HFFc6 (cell line): ENCODE measurements at places on chromosomes 2 and 18. TPM values are rescaled to one million over a fixed set of nuclear protein-coding genes. Genes with fewer than 3 reads are reported as not detected.

GRCh38 chr2:195322324-195322723 lies 334.7 kb upstream of the SLC39A10 start:
- H3K27ac ChIP-seq = no peak overlapping the region
- H3K4me1 ChIP-seq = peaks cover 36% of the 10 kb centered on the region
- H3K27me3 ChIP-seq = no peaks in the 10 kb centered on the region
- DNase-seq = no peak
- H3K36me3 ChIP-seq = no peaks in the 10 kb centered on the region

DNA sequence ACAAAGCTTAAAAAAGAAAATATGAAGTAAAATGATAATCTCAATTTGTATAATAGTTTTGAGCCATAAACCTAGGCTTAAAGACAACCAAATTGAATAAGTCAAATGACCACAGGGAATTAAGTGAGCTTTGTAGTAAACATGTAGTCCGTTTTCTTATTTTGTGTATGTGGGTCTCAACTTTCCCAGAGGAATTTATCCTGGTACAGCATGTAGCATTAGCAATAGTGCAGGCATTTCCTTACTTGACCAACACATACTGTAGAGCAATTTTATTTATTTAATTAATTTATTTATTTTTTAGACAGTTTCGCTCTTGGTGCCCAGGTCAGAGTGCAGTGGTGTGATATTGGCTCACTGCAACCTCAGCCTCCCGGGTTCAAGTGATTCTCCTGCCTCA lies 37.5 kb upstream of the MTCL1 start:
- H3K27me3 ChIP-seq = peaks cover 2% of the 10 kb centered on the region; the same call in 1 of the 2 replicates
- no peak overlapping the region for H3K27ac ChIP-seq
- H3K4me3 ChIP-seq = no peak overlapping the region
- DNase-seq = no peak
- H3K36me3 ChIP-seq = no peaks in the 10 kb centered on the region

GRCh38 chr2:121648206-121649148 lies 785 bp downstream of the CLASP1 start:
- peak overlapping the region; percentile 98 for H3K27ac ChIP-seq
- H3K36me3 ChIP-seq = peaks cover 12% of the 10 kb centered on the region; the same call in 1 of the 2 replicates
- peak overlapping the region; percentile 95 for H3K4me3 ChIP-seq
- H3K4me1 ChIP-seq = peaks cover 49% of the 10 kb centered on the region
- peak; percentile 48 for DNase-seq

GRCh38 chr18:35071819-35072247 lies 30.6 kb downstream of the MAPRE2 start:
- H3K4me1 ChIP-seq = peaks cover 36% of the 10 kb centered on the region
- H3K27me3 ChIP-seq = no peaks in the 10 kb centered on the region
- DNase-seq = no peak

DNA sequence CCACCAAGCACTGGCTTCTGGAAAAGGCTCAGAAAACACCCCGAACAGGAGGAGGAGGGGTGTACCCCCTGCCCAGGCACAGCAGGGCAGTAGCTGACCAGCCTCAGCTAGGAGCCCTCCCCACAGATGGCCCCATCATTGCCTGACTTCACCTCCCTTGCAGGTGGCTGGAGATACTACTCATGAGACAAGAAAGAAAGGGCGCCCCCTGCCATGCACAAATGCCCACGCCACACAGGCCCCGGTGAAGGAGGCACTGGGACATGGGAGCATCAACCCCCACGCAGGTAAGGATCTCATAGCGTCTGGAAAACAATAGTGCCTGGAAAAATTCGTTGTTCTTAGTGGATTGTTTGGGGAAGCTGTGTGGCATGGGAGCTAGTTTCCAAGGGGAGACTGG lies 240.6 kb downstream of the TFCP2L1 start:
- H3K27me3 ChIP-seq = peaks cover 43% of the 10 kb centered on the region
- no peak overlapping the region for H3K4me3 ChIP-seq
- H3K27ac ChIP-seq = no peak overlapping the region
- no peak for DNase-seq

DNA sequence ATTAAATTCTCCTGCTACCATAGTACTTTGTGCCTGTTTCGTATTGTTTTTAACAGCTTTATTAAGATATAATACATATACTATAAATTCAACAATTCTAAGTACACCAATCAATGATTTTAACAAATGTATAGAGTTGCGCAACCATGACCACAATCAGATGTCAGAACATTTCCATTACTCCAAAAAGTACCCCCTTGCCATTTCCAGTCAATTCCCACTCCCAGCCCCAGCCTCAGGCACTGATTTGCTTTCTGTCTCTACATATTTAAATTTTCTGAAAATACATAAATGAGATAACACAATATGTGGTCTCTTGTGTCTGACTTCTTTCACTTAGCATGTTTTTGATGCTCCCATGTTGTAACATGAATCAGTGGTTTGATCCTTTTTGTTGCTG lies 193.9 kb downstream of the FIGN start:
- H3K4me1 ChIP-seq = no peaks in the 10 kb centered on the region
- H3K27ac ChIP-seq = no peak overlapping the region
- no peak for DNase-seq
- no peak overlapping the region for H3K4me3 ChIP-seq
- no peaks in the 10 kb centered on the region for H3K36me3 ChIP-seq

DNA sequence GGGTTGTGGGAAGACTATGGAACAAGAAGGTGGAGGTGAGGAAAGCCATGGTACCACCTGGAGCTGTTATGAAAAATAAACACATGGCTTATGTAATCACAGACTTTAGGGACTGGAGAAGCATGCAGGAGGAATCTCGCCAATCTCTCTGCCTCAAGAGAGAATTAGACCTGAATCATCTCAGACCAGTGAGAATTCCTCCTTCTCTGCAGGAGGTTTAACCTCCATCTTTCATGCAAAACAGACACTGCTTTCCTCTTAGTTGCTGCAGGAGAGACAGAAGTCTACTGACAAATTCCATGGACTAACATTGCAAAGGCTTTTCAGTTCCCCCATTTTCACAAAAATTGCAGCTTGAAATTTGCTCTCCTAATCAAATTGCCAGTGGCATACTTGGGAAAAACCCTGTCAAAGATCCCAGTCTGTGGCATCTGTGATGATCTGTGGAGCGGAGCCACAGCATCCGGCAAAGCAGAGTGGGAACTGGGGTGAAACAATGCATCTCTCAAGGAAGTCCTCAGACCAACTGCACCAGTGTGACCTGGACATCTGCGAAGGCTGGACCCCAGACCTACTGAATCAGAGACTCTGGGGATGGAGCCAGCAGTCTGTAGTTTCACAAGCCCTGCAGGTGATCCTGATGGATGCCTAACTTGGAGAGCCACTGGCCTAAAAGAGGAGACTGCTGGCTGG lies 28.6 kb upstream of the NCKAP5 start:
- H3K27ac ChIP-seq = no peak overlapping the region
- DNase-seq = no peak
- 0 out of 2 replicates have a peak, but pooled peaks cover 4% of the 10 kb centered on the region for H3K36me3 ChIP-seq
- no peaks in the 10 kb centered on the region; the same call in 1 of the 2 replicates for H3K27me3 ChIP-seq

- H3K27me3 ChIP-seq = no peaks in the 10 kb centered on the region
- 0 out of 2 replicates have a peak overlapping the region, but pooled peaks have one; percentile 12 for H3K27ac ChIP-seq
- H3K4me3 ChIP-seq = peak overlapping the region; percentile 6; the same call in 1 of the 2 replicates
- peaks cover 49% of the 10 kb centered on the region for H3K4me1 ChIP-seq
- H3K36me3 ChIP-seq = 0 out of 2 replicates have a peak, but pooled peaks cover 6% of the 10 kb centered on the region
Measured at GRCh38 chr2:149595056-149595963, 7.7 kb upstream of the MMADHC start.

DNA sequence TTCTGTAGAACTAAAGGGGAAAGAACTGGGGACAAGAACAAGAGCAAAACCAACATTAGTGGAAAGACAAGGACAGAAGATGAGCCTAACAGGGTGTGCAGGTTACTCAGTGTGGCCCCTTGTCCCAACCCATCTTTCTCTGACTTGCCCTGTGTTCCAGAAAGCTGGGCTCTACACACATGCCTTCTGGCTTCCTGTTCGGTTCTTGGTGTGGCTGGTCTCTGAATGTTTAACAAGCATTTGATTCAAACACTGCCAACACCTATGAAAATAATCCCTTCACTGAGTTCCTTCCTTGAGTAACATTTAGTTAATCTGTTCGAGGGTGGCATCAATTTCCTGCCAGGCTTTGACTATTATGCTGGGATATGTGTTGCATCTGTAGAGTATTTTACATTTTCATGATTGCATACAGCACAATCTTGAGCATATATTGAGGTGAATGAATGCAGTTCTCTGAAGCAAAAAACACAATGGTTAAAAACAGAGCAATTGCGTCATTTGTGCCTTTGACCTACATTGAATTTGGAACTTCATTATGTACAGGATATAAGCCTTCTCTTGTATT lies 83.3 kb downstream of the MBD2 start:
- peak overlapping the region; percentile 77 for H3K27ac ChIP-seq
- peaks cover 40% of the 10 kb centered on the region for H3K36me3 ChIP-seq
- H3K4me3 ChIP-seq = peak overlapping the region; percentile 15
- DNase-seq = no peak

GRCh38 chr18:36378205-36378604 lies 80.7 kb downstream of the FHOD3 start:
- H3K36me3 ChIP-seq = peaks cover under 1% of the 10 kb centered on the region; the same call in 1 of the 2 replicates
- peak; percentile 36 for DNase-seq
- H3K4me3 ChIP-seq = no peak overlapping the region
- peaks cover 71% of the 10 kb centered on the region for H3K4me1 ChIP-seq

- H3K4me3 ChIP-seq = no peak overlapping the region
- H3K4me1 ChIP-seq = no peaks in the 10 kb centered on the region; the same call in 1 of the 2 replicates
- no peak overlapping the region for H3K27ac ChIP-seq
- DNase-seq = no peak
- peaks cover 3% of the 10 kb centered on the region for H3K27me3 ChIP-seq
Measured at GRCh38 chr2:233480490-233481202, 85.9 kb downstream of the USP40 start.

DNA sequence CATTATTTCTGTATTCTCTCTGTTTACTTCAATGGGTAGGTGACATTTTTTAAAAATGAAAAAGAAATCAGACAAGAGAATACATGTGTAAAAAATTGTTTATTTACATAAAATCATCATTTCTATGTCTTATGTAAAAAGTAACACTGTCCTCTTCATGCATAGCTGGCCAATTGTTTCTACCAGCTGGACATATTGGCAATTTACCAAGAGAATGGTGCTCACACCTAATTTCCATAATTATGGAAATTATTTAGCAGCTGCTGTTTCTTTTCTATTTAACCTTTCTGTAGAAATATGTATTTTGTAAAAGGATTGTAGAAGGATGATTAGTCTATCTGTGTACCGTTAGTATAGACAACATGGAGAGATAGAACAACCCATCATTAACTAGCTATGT lies 791.9 kb downstream of the TRIB2 start:
- no peaks in the 10 kb centered on the region for H3K4me1 ChIP-seq
- no peak overlapping the region for H3K4me3 ChIP-seq
- no peak for DNase-seq
- H3K27me3 ChIP-seq = no peaks in the 10 kb centered on the region
- H3K27ac ChIP-seq = no peak overlapping the region
- H3K36me3 ChIP-seq = no peaks in the 10 kb centered on the region

GRCh38 chr2:200762127-200762526 lies 49.6 kb upstream of the BZW1 start:
- peaks cover 77% of the 10 kb centered on the region for H3K4me1 ChIP-seq

DNA sequence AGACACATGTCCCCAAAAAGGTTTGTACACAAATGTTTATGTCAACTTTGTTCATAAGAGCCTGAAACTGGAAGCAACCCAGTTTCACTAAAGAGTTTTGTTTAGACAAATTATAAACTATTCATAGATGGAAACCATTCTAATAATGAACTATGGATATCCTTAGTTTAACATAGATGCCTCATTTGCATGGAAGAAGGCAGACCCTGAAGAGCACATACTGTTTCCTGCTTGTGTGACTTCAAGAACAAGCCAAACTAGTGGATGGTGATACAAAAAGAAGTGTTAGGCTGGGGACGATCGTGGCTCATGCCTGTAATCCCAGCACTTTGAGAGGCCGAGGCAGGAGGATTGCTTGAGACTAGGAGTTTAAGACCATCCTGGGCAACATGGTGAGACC lies 48.1 kb downstream of the ACOXL start:
- no peaks in the 10 kb centered on the region for H3K4me1 ChIP-seq
- DNase-seq = no peak

GRCh38 chr2:20223407-20224163 lies 1.3 kb downstream of the SDC1 start:
- no peak for DNase-seq
- peak overlapping the region; percentile 85 for H3K27ac ChIP-seq
- peaks cover 43% of the 10 kb centered on the region for H3K4me1 ChIP-seq
- peaks cover 2% of the 10 kb centered on the region for H3K27me3 ChIP-seq
- peaks cover 7% of the 10 kb centered on the region for H3K36me3 ChIP-seq

GRCh38 chr2:199984159-199984558 lies 28.8 kb downstream of the MAIP1 start:
- no peak for DNase-seq
- no peak overlapping the region for H3K4me3 ChIP-seq
- peaks cover 15% of the 10 kb centered on the region for H3K4me1 ChIP-seq
- H3K27ac ChIP-seq = no peak overlapping the region

GRCh38 chr2:145304501-145304900 lies 784.6 kb upstream of the ZEB2 start:
- no peak overlapping the region for H3K27ac ChIP-seq
- H3K27me3 ChIP-seq = no peaks in the 10 kb centered on the region
- H3K4me3 ChIP-seq = no peak overlapping the region
- peaks cover 4% of the 10 kb centered on the region; the same call in 1 of the 2 replicates for H3K4me1 ChIP-seq

DNA sequence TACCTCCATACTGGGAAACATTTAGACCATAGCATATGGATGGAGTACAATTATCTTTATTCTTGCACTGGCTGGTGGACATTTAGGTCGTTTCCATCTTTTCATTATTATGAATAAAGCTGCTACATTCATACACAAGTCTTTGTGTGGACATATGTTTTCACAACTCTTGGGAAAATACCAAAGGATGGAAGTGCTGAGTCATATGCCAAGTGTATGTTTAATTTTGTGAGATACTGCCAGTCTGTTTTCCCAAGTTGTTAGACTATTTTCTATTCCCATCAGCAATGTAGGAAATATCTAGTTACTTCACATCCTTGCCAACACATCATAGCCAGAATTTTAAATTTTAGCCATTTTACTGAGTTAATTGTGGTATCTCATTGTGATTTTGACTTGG lies 91.5 kb downstream of the GALNT13 start:
- H3K27me3 ChIP-seq = no peaks in the 10 kb centered on the region
- no peaks in the 10 kb centered on the region for H3K36me3 ChIP-seq
- H3K4me1 ChIP-seq = no peaks in the 10 kb centered on the region

DNA sequence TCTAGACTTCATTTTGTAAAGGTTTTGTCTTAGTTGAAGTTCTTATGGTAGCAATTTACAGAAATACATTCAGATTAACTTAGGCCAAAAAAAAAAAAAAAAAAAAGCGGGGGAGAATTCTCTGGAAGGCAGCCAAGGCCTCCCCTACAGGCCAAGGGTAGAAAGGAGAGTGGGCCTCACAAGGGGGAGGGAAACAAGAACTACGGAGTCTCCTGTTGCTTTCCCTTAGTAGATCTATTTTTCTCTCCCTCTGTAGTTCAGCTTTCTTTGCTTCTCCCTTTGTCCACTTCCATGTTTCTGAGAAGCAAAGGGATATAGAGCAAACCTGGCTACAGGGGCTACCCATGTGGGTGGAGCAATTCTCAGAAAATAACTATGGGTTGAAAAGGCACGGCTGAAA lies 2.4 kb upstream of the STK11IP start:
- peaks cover 12% of the 10 kb centered on the region for H3K27me3 ChIP-seq
- H3K4me1 ChIP-seq = peaks cover 40% of the 10 kb centered on the region
- no peak for DNase-seq
- H3K36me3 ChIP-seq = no peaks in the 10 kb centered on the region

The GRHL1 gene
- 0.63 to 0.71 TPM (median 0.65 TPM) in 3 replicates for total RNA-seq

The ALPG gene
- not detected in 3 replicates for total RNA-seq

The EFHD1 gene
- total RNA-seq = 2.2 to 4.2 TPM (median 3.4 TPM) in 3 replicates

The SEH1L gene
- total RNA-seq = 53.6 and 54.8 TPM in 2 replicates

The CRYGD gene
- total RNA-seq = not detected in 2 replicates

The ZBTB7C gene
- total RNA-seq = not detected in 2 replicates

The ONECUT2 gene
- 0.10 to 0.21 TPM (median 0.12 TPM) in 3 replicates for total RNA-seq

The MALL gene
- total RNA-seq = 22.8 to 40.9 TPM (median 39.2 TPM) in 3 replicates

The LDLRAD4 gene
- not detected in 3 replicates for total RNA-seq

The RAX gene
- total RNA-seq = not detected in 2 replicates

The GATA6 gene
- 0.28 to 1.6 TPM (median 0.30 TPM) in 3 replicates for total RNA-seq
